Muscle of leg (tissue), 16 donors: ENCODE measurements at places on chromosomes 4 and X.

DNA sequence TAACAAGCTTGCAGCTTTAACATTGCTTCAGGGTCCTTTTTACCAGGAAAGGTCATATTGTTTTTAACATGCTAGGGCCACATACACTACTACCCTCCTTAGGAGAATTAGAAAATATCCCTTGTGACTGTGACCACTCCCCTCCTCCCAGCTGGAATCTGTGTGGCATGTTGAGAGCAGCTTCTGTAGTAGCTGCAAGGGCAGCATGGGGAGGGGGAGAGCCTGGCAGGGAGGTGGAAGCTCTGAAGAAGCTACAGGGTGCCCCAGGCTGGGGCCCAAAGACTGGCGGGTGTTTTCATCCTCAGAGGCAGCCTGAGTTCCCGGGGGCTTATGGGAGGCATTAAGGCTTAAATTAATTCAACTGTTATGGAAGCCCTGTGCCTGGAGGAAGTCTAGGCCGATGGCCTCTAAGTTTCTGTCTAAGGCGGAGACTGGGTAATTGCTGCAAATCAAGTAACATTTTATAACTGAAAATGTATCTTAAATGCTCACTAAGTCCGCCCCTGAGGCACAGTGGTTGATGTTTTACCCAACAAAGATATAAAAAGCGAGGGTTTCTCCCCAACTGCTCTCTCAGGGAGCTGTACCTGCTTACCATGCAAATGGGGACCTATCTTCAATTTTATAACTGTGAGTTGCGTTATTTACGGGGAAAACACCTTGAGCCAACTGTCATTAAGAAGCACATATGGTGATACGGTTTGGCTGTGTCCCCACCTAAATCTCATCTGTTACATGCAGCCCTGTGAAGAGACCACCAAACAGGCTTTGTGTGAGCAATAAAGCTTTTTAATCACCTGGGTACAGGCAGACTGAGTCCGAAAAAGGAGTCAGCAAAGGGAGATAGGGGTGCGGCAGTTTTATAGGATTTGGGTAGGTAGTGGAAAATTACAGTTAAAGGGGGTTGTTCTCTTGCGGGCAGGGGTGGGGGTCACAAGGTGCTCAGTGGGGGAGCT lies 37.4 kb upstream of the STS start:
- no peak for DNase-seq

DNA sequence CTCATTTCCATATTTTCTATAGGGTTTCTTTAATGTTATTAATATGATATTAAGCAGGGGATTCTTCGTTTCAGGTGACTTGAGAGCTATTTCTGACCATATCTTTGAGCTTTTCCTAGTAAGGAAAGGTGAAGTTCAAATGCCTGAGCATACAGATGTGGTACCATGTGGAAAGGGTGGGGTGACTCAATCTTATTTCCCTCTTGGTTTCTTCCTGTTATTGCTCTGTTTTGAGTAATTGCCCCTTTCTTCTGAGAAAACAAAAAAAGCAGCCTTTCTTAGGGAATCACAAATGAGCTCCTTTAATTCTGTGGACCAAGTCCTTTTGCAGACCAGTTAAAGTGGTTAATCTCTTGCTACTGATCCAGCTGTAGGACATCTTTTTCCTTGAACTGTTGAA lies 41.0 kb upstream of the AGA start:
- no peak for DNase-seq

GRCh38 chrX:136192839-136193414 lies 45.6 kb downstream of the FHL1 start:
- no peak for DNase-seq

- DNase-seq: peak; percentile 48
Measured at GRCh38 chrX:25012433-25012735, 3.4 kb downstream of the ARX start.

- DNase-seq: no peak
Measured at GRCh38 chr4:10159671-10160070, 43.1 kb upstream of the WDR1 start.

DNA sequence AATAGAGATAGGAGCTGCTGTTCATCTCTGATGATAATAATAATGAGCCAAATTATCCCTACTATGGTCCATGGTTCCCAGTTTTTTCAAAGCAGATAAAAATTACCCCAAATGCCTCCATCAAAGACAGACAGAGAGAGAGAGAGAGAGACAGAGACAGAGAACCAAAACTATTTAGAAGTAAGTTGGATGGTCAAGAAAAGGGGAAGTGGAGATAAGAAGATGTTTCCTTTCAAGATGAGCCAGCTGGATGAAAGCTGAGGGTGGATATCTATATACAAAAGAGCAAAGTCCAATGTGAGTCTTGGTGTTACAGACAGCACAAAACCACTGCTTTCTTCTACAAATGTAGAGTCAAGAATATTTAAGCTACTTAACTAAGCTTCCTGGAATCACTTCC lies 173.9 kb downstream of the GRIA3 start:
- no peak for DNase-seq

DNA sequence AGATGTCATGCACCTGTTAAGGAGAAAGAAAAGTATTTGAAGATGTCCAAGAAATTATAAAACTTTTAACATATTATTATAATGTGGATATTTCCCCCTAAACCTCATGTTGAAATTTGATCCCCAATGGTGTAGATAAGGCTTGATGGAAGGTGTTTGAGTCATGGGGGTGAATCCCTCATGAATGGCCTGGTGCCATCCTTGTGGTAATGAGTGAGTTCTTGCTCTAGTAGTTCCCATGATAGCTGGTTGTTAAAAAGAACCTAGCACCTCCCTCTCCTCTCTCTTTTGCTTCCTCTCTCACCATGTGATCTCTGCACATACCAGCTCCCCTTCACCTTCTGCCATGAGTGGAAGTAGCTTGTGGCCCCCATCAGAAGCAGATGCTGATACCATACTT lies 176.6 kb upstream of the NR3C2 start:
- no peak for DNase-seq

- no peak for DNase-seq
Measured at GRCh38 chrX:36684053-36684452, 324.1 kb upstream of the FAM47C start.

GRCh38 chr4:156294577-156294976 lies 340.9 kb upstream of the CTSO start:
- DNase-seq: peak; percentile 61

DNA sequence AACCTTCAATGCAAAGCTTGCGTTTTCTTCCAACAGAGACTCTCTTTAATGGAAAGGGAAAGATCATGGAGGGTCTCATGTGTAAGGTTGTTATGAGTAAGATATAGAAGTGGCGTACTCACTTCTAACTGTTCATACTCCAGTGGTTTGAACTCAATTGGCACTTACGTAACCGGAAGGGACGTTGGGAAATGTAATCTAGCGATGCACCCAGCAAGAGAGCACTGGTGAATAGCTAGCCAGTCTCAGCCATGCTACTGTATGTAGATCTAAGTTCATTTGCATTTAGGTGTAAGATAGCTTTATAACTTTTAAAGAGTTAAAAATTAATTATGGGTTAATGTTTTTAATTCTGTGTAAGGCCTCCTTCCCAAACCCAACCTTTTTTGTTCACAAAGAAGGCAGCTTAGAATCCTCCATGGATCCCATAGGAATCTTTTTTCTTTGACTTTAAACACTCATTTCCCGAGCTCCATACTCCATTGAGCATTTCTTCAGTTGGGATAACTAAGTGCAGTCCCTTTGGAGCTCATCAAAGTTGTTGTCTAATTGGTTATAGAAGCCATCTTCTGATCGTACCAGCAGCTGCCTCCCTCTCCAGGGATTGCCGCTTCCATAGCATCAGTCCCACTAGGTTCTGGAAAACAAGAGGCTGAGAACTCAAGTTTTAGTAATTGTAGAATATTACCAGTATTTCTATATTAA lies 191.1 kb downstream of the RAPGEF2 start:
- no peak for DNase-seq

DNA sequence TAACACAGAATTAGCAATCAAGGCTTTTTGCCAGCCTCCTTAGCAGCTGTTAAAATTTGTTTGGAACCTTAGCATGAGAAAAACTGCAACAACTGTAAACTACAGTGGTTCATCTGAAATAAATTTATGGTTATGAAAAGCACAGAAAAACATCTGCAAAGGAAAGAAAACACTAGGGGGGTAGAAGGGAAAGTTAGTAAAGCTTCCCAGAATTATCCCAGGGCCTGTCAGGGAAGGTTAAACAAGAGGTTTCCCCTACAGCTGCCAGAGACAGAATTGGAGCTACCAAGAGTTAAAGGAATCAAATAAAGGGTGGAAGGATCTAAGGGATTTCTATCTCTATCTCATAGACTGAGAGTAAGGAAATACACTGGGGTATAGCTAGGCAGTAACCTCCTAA lies 234.7 kb upstream of the DIAPH2 start:
- DNase-seq: peak; percentile 87

DNA sequence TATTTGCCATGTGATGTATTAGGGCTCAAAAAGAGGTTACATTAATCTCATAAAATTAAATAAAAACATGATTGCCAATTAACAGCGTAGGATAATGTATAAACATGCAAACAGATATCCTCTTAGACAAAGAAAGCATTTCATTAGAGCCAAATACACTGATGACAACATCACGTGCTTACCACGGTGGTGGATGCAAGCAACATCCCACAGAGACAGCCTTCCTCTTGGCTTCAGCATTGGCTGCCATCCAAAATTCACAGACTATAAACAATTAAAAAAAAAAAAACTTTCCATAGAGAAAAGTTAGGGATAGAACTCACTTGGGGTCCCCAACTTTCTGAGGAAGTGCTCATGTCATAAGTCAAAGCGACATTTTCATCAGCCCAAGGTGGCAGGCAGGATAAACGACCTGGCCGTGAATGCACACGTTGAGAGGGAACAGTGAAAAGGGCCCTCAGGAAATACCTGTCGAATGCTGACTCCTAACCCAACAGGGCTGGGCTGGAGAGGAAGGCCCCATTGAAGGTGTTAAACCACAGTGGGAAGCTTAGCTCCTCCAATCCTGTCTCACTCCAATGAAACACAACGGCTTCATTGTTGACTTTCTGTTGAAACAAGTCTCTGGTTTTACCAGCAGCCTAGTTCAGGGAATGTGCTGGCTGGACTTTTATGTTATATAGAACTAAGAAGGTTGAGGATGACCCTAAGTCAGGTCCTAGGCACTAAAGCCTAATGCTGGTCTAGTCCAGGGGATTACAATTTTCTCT lies 48.4 kb downstream of the IDS start:
- no peak for DNase-seq

DNA sequence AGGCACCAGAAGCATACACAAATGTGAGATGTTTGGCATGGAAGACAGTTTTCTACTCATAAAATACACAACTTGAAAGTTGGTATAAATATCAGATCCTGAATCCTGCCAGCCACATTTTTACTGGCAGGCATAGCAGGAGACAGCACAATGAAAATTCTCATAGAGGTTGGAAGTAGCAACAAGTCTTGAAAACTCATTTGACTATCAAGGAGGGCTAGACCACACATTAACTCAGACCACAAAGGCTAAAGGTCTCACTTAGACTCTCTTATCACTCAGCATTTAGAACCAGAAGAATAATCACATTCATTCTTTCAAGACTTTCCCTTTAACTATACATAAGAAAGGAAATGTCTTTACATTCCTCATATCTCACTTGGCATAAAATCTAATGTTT lies 56.5 kb downstream of the SORBS2 start:
- DNase-seq: no peak

DNA sequence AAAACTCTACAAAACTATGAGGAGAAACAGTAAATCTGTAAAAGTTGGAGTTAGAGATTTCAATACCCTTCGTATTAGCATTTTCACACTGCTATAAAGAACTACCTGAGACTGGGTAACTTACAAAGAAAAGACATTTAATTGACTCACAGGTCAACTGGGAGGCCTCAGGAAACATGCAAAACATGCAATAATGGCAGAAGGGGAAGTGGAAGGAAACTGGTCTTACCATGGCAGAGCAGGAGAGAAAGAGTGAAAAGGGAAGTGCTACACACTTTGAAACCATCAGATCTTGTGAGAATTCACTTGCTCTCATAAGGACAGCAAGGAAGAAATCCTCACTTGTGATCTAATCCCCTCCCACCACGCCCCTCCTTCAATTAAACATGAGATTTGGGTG lies 949.9 kb downstream of the TECRL start:
- no peak for DNase-seq

GRCh38 chrX:129808829-129809796 lies 29.4 kb downstream of the SASH3 start:
- DNase-seq: no peak

DNA sequence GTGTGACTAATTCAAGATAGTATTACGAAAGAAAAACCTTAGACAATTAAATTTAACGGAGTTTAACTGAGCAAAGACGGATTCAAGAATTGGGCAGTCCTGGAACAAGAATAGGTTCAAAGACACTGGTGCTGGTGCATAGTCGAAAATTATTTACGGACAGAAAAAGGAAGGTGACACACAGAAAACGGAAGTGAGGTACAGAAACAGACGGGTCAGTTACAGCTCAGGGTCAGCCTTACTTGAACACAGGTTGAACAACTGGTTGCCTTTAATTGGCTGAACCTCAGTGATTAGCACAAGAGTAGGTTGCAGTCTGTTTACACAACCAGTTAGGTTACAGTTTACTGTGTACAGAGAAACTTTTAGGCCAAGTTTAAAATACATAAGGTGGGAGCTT lies 31.5 kb downstream of the KLHL8 start:
- peak; percentile 4 for DNase-seq

GRCh38 chr4:80610845-80611677 lies 275.5 kb downstream of the CFAP299 start:
- DNase-seq: peak; percentile 3
